ENCODE measurements at places on chromosomes 3 and 15. TPM values are rescaled to one million over a fixed set of nuclear protein-coding genes. Genes with fewer than 3 reads are reported as not detected.

DNA sequence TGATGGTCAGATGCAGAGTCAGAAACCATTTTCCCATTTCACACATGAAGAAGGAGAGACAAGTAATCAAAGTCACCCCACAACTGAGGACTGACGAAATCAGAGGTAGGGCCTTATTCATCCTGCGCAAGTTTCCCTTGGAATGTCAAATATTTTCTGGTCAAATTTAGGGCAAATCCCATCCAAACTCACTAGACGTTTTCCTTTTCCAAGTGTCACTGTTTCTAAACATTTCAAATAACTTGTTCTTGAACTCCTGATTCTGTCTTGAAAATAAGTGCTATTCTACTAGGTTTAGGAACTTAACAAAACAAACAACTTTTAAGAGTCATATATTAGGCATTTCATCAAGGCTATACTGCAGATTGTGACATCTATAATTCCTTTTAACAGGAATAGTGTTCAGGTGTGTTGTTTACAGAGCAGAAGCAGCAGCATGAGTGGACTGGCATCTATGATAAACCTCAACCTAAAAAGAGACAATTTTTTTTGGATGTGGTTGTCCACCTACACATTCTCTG is 40.7 kb downstream of the SUMF1 start:
- no peaks in the 10 kb centered on the region for H3K27me3 ChIP-seq
- H3K27ac ChIP-seq, result peak overlapping the region; percentile 37
- no peak for DNase-seq
- no peaks in the 10 kb centered on the region for H3K36me3 ChIP-seq
- H3K4me3 ChIP-seq, result no peak overlapping the region
- no peaks in the 10 kb centered on the region for H3K4me1 ChIP-seq

THOC7 gene
- 48.6 TPM for total RNA-seq

RARB gene
- total RNA-seq, result 23.2 TPM

DLEC1 gene
- 0.22 TPM for total RNA-seq

- no peak for DNase-seq
- H3K27ac ChIP-seq, result no peak overlapping the region
- no peaks in the 10 kb centered on the region for H3K36me3 ChIP-seq
- H3K4me1 ChIP-seq, result peaks cover 6% of the 10 kb centered on the region
- H3K27me3 ChIP-seq, result no peaks in the 10 kb centered on the region
Observed at GRCh38 chr3:41207355-41207754, 8.1 kb downstream of the CTNNB1 start.

- H3K4me3 ChIP-seq, result no peak overlapping the region
- peak; percentile 85 for DNase-seq
- H3K4me1 ChIP-seq, result peaks cover 63% of the 10 kb centered on the region
- H3K27ac ChIP-seq, result no peak overlapping the region
Observed at GRCh38 chr15:70025413-70026296, 72.1 kb downstream of the TLE3 start.

Measured in muscle of leg (tissue), 16 donors.